ENCODE measurements at places on chromosomes 3 and 15. TPM values are rescaled to one million over a fixed set of nuclear protein-coding genes. Genes with fewer than 3 reads are reported as not detected.

DNA sequence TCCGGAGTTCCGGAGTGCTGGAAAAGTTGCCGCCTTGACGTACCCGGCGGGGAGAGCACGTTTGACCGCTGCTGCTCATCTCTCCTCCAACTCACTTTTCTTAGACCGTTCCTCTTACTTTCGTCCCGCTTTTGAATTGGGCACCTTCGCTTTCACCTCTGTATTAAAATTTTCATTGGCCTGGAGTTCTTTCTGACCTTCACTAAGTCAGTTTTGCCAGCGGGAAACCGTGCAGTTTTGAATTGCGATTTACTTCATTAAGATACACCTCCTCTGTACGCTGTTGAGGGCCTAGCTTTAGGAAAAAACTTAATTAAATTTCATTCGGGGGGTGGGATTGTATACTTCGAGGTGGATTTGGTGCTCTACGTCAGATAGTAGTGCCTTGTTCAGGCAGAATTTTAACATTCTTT is 1.3 kb downstream of the GMPS start:
- no peak for DNase-seq

GRCh38 chr15:43911235-43911781 is 84.5 kb downstream of the WDR76 start:
- no peak for DNase-seq

- DNase-seq, result no peak
Observed at GRCh38 chr3:178840586-178840985, 231.0 kb downstream of the ZMAT3 start.

DNA sequence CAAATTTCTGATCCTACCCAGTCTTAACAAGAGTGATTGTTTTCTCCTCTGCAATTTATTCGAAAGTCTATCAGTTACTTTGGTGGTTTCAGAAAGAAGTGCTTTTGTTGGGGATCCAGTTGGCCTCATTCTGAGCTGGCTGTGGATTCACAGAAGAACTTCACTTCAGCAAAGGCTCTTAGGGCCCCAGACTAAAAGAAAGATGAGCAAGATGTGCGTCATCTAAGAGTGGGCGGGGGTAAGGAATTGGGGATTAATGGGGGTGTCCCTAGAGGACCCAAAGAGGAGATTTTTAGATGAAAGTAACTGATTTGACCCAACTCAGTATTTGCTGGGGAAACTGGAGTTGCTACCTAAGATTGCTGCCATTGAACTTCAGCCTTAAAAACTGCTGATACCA is 63.9 kb upstream of the TSEN2 start:
- no peak for DNase-seq

CFAP92 gene
- 0.27 TPM for total RNA-seq

Measured in K562 (cell line).